Stimulated activated CD8-positive, alpha-beta memory T cell treated with anti-CD3 and anti-CD28 coated beads, Interleukin-4, amount 100 ng/mL, for 48 hours (primary cell): ENCODE measurements at places on chromosomes 2 and 18.

DNA sequence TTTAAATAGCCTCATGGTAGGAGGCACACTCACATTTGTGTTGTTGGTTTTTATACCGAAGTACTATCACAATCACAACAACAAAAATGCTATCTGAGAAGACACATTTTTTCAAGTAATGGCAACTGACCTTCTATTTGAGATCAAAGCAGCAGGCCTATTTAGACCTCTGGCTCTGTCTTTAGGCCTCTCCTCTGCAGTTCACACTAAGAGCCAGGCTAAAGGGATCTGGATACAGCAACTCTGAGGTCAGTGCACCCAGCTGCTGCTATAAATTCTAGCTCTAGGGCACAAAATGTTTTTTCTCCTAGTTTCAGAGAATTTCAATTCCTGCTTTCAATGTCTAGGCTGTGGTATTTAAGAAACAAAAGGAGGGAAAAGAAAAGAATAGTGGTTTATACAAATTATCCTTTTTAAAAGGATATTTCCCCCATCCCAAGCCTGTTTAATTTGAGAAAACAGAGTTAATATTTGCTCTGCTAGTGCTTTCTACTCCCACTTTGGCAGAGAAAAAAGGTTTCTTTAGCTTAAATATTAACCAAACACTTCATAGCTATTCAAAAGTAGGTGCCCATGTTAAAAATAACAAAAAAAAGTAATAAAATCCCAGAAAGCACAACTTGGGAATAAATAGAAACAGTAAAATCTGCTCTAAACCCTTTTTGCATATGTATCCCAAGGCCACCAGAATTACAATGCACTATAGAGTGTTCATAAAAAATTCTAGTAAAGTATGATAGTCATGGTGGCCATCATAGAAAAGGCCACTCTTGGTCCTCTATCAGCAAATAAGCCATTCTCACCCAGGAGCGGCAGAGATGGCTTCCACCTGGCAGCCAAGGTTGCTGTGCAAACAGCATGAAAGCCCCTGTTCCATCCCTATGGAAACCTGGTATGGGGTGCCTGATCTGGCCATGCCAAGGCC is 293.6 kb upstream of the SESTD1 start:
- DNase-seq = no peak

GRCh38 chr2:46983065-46983801 is 67.6 kb upstream of the MCFD2 start:
- no peak for DNase-seq

GRCh38 chr2:167900435-167901114 is 346.8 kb downstream of the STK39 start:
- no peak for DNase-seq

- DNase-seq = no peak
These were observed 206.1 kb downstream of the FAM210A start for GRCh38 chr18:13520306-13520705.

DNA sequence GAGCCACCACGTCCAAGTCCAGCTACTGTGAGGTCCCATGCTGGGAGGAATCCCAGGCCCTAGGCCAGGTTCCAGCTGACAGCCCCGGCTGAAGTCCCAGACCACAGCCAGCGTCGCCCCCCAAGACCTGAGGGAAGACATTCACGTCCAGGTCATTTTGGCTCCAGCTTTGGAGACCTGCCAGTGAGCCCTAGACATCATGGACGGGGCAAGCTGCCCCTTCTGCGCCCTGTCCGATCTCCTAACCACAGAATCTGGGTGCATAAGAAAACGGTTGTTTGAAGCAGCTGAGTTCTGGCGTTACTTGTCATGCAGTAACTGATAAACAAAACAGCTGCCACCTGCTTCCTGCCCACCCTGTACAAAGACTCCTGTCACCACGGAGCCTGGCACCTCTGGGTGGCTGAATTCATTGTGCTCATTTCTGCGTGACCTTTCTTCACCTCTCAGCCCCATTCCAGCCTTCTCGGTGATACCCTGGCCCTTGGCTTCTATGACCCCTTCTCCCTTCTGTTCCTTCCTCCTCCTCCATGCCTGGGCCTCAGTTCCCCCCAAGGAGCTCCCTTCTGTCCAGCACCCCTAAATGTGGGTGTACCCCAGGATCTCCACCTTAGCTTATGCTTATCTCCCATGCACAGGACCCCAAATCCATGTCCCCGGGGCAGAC is 72.6 kb upstream of the SMAD7 start:
- DNase-seq = peak; percentile 14
